Right hindlimb (tissue), 1 donor: ENCODE measurements at places on chromosomes 11 and 22.

DNA sequence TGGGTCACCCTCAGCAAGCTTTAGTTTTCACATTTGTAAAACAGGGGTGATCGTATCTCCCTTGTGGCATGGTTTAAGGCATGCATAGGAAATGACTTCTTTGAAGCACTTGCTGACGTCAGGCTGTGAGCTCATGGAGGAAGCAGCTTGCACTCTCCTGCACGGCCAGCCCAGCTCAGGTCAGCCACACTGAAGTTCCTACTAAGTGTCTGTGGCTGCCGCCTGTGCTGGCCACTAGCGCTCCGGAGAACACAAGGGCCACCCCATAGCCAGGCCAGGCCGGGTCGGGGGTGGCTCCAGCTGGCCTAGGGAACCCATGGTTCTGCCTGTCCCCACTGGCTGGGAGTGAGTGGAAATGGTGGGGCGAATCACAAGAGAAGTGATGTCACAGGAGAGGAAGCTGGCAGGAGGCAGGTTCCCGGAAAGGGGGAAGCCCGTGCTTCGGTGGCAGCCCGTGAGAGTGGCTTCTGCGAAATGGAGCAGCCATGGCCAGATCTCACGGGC, 28.2 kb downstream of the KCTD17 start:
- DNase-seq: no peak

GRCh38 chr11:122663764-122664163, 8.2 kb downstream of the UBASH3B start:
- no peak for DNase-seq

- DNase-seq: peak; percentile 93
These were observed at the start of gene CHORDC1 for GRCh38 chr11:90222459-90223247. TSS of gene CHORDC1 (minus strand) at chr11:90223049. CDS start at chr11:90222954, 95 bp downstream.

DNA sequence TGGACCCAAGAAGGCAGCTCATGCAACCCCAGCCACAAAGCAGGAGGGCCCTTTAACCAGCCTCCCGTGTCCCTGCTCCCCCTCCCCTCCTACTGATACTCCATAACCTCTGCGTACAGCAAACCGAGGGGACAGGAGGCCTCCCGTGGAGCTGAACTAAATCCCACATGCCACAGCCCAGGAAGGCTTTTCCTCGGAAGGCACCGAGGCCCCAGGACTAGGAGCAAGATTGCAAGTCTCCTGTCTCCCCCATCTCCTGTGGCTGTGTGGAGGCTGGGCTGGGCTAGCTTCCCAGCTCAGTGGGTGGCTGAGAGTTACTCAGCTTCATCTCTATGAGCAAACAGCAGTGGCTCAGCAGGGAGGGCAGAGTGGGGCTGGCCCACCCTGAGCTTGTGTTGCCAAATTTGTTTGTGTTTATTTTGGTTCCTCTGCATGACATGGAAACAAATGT, 62.7 kb upstream of the NECTIN1 start:
- DNase-seq: peak; percentile 45

DNA sequence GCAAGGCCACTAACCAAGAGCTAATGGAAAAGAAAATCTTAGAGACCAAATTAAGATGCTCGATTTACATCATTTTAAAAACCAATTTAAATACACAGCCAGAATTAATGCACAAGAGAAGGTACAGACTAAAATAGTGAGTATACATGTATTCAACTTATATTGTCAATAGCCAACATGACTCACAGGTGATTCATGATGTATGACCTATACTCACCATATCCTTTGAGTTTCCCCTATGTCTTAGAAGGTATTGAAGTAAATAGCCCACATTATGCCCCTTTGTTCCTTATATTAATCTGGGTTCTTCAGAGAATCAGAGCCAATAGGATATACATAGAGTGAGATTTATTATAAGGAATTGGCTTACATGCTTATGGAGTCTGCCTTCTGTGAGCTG, 97.5 kb upstream of the ANO3 start:
- DNase-seq: no peak

- no peak for DNase-seq
These were observed 167.2 kb downstream of the SWAP70 start for GRCh38 chr11:9831122-9831521.

- no peak for DNase-seq
These were observed 9.6 kb downstream of the POU2F3 start for GRCh38 chr11:120249279-120250262.

DNA sequence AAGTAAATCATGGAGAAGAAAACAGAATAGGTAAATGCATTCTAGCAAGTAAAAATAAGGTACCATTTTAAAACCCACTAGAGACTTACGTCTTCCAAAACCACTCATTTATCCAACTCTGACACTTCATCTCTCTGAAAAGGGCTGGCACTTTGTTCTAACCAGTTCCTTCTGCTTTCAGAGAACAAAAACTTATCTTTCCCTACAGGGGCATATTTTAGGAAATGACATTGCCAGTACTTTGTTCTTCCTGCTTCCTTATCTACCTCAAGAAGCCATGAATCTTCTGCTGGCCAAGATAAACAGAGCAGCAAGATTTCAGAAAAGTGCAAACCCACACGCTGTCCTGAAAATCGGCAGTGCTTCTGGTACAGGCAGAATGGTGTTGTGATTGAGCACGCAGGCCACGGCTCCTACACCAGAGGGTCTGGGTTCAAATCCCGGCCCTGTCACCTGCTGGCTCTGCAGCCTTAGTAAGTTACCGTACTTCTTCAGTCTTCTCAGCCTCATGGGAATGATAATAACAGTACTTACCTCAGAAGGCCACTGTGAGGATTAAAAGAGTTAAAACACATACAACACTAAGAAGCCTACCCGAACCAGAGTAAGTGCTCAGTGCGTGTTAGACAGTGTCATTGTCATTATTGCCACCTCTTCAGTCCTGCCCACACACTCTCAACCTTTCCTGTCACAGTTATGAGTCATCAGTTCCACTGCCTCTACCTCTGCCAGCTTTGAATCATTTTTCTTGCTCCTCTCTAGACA, 11.0 kb downstream of the MPZL3 start:
- no peak for DNase-seq

DNA sequence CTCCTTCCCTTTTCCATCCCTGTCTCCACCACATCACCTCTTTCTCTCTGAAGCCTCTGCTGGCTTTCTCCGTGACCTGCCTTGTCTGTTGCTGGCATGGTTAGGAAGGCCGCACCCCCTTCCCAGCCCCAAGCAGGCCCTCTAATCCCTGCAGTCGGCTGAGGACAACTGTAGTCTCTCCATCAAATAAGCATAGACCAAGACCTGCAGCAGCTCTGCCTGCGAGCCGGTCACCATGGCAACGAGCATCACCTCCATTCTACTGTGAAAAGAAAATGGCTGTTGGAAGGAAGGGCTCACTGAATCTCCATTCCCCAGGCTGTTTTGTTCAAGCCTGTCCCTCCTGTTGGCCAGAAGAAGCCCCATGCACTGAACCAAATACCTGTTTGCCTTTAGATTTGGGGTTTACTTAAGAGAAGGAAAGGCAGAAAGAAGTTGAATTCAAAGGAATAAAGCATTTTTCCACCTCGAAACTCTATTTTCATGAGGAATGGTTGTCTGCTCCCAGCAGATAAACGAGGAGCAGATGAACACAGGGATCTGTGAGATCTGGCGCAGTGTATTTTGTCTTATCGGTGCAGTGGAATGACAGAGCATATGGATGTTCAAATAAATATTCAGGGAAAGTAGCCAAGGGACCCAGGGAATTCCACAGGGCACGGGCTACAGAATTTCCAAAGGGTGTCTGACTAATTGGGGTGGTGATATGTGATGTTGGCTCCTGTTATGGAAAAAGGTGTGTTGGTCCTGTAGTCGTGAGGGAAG, 113.1 kb upstream of the TTC12 start:
- no peak for DNase-seq

DNA sequence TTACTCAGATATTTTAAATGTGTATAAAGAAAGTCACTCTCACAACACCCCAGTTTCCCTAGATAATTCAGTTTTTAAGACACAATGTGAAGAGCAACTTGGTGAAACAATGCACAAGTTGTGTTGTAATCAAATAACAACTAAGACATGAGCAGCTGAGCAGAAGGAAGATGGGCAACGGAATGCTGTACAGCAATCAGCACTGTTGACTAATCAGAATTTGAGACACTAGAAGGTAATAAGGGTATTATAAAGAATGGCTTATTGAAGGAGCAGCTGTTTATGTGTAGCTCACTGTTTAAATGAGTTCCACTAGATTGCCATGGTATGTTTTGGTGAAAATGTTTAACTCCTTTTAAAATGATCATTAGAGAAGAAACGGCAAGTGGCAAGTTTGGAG, 60.1 kb downstream of the SOX6 start:
- no peak for DNase-seq

DNA sequence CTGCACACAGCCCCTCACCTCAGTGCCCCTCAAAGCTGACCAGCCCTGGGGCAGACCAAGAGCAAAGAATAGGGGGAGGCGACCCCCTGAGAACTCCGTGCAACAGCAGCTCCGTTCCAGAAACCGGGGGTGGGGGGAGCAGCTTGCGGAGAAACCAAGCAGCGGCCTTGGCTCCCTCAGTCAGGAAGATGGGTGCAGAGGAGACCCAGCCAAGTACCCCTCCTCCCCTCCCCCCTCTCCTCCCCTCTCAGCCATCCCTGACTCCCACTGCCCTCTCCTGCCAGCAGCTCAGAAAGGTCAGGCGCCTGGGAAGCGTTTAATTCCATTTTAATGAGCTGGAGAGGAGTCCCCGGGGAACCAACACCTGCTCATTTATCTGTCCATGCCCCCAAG, 78.9 kb downstream of the PDE2A start:
- no peak for DNase-seq

- DNase-seq: no peak
These were observed 463 bp downstream of the TMEM126B start for GRCh38 chr11:85628771-85629341.

- no peak for DNase-seq
These were observed 15.4 kb upstream of the PEX26 start for GRCh38 chr22:18062421-18062820.

- DNase-seq: no peak
These were observed 161.7 kb upstream of the ARHGAP20 start for GRCh38 chr11:110873975-110874374.

DNA sequence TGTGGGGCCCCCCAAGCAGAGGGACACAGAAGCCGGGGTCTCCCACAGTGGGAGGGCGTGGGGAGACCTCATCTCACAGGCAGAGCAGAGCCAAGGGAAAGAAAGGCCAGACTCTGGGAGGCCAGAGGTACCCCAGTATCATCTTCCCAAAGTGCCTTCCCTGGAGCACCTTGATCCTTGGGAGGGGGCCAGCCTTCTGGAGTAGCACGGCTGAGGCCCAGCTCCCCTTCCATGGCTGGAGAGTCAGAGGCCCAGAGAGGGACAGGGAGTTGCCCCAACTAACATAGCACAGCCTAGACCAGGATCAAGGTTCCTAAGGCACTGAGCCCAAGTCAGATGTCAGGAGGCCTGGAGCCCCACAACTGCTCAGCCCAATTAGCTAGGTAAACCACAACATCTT, 50.6 kb downstream of the ELFN2 start:
- no peak for DNase-seq

GRCh38 chr22:39928536-39929520, 27.9 kb downstream of the GRAP2 start:
- no peak for DNase-seq

DNA sequence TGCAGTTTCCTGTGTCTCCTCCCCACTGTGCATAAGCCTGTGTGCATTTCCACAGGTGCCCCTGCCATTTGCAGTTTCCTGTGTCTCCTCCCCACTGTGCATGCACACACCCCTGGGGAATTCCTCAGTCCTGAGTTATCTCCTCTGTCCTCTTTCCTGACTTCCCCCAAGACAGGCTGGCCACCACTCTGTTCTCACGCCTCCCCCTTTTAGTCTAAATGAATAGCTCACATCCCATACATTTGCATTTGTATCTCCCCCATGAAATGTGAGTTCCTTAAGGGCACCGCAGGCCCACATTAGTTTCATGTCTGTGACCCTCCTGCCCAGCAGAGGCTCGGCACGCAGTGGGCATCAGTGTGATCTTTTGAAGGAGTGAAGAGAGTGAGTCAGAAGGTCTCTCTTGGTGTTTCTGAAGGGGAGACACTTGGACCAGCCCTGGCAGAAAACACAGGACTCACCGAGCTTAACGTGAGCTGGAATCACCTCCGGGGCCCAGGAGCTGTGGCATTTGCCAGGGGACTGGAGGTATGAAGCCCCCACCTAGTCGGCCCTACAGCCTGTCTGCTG, 6.2 kb downstream of the LRRC74B start:
- DNase-seq: no peak

DNA sequence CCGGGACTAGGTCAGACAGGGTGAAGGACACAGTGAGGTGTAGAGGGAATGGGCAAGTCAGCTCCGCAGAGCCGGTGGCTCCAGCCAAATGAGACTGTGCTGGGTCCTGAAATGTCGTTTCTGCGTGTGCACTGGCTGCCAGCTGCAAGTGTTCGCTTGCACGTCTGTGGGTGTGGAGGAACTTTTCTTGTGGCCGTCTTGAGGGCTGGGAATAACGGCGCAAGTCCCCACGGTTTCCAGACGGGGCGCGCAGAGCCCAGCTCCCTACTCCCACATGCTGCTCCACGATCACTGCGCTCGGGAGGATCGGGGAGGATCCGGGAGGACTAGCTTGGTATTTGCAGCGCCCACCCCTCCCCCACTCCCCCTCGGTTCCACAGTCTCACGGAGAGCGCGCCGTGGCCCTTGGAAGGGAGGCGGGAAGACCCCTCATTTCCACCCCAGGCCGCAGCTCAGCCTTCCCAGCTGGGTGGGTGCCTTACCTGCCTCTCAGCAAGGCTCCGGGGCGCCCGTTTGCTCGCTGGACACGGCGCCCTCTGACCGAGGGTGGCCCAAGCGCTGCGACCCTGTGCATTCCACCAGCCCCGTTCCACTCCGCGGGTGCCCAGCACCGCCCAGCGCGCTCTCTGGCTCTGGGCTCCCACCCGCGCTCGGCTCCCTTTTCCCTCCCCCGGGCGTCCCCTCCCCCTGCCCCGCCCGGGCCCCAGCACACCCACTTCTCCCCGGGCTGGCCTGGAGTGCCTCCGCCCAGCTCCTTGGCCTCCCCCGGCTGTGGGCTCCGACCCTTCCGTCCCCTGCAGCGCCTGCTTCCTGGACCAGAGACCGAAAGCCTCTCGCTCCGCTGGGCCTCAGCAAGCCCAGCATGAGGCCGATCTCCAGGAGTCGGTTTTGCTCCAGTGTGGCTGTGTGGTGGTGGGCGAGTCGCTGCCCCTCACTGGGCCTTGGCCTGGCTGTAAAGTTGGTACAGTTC, at the start of gene KCNE3:
TSS of gene KCNE3 (minus strand) at position 634 of the 970 bp plus-strand sequence. CDS start 9,986 bp downstream, outside the sequence.
- DNase-seq: peak; percentile 60

- no peak for DNase-seq
These were observed 22.1 kb downstream of the FAM76B start for GRCh38 chr11:95767498-95767897.

- DNase-seq: no peak
These were observed 8.3 kb downstream of the CYB561A3 start for GRCh38 chr11:61353131-61354067.

DNA sequence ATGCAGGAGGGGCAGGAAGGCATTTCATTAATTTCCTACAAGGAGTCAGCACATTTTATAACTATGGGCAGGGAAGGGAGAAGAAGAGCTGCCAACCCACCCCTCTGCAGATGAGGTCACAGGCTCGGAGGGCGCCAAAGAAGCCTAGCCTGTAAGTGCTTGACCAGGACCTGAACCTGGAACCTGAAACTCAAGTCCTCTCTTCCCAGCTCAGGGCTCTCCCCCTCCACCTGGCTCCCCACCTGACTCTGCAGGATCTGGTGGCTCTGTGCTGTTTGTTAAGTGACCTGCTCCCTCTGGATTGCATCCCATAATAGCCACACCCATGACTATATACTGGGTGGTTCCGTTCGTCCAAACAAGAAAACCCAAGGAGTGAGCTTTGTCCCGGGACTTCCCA, 27.3 kb downstream of the SCGB1A1 start:
- peak; percentile 49 for DNase-seq

- DNase-seq: no peak
These were observed 587.2 kb downstream of the BRD1 start for GRCh38 chr22:49240472-49240871.

- DNase-seq: no peak
These were observed 36.5 kb downstream of the PRDM11 start for GRCh38 chr11:45182902-45183301.

GRCh38 chr11:279966-280705, 1.9 kb downstream of the NLRP6 start:
- no peak for DNase-seq
